ENCODE measurements at places on chromosomes 7 and 10.

- DNase-seq: no peak
Measured at GRCh38 chr10:88819290-88819689, 16.8 kb downstream of the LIPM start.

DNA sequence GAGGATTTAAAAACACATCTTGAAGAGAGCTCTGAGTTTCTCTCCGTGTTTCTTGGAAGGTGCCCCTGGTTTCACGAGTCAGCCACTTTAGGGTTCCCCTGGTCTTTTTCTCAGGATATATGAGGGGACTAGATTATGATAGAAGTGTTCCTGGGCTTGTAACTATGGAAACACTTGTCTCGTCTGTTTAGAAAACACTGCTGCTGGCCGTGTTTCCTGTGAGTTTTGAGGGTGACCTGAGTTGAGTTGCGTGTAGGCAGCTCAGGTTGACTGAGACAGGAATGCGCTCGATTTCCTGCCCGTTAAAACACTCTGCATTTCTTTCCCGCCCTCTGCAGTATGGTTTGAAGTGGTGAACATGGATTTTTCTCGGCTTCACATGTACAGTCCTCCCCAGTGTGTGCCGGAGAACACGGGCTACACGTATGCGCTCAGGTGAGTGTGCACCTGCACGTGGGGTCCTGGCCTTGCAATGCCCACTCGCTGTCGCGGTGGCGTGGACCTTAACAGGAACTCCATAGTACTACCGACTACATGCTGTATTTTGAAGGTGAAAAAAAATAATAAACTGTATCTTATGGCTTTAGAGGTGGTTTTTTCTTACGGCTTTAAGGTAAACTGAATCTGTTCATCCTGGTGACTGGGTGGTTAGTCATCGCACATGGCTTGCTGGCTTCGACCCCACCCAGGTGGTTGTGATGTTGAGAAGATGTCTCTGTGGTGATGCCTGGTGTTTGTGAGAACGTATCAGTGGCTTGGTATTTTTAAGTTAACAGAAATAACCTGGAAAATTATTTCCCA lies at the start of gene SUN1:
Gene SUN1 (plus strand): TSS at position 310 of the 801 bp plus-strand sequence. CDS start 49 bp downstream, at position 359.
- peak; percentile 53 for DNase-seq

DNA sequence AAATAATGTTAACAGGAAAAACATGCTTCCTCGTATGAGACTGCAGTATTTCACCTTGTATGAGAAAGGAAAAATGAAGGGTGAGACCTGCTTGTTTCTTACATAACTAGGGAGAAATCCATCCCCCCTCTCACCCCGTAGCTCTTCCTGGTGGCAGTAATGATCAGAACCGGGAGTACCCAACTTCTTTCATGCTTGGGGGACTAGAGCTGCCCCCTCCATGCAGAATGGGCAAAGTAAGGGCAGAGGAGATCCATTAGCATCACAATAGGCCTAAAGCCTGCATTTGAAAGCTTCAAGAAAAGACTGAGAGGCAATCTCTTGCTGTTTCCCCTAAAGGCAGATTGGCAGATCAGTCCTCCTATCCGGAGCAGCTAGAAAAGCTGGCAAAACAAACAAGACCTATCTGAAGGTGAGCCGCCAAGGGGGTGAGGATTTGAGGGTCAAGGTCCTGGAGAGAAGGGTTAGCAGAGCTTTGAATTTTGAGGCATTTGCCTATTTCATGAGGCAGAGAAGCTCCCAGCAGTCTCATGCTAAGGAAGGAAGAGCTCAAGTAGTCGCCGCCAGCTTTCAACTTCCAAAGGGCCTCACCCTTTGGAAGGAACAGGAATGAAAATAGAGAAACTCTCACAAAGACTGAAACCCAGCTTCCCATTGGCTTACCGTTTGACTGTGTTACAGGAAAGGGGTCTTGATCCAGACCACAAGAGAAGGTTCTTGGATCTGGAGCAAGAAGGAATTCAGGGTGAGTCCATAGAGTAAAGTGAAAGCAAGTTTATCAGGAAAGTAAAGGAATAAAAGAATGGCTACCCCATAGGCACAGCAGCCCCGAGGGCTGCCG lies 36.2 kb downstream of the BAG3 start:
- no peak for DNase-seq

GRCh38 chr7:123327661-123328060 lies 127.9 kb upstream of the SLC13A1 start:
- no peak for DNase-seq

DNA sequence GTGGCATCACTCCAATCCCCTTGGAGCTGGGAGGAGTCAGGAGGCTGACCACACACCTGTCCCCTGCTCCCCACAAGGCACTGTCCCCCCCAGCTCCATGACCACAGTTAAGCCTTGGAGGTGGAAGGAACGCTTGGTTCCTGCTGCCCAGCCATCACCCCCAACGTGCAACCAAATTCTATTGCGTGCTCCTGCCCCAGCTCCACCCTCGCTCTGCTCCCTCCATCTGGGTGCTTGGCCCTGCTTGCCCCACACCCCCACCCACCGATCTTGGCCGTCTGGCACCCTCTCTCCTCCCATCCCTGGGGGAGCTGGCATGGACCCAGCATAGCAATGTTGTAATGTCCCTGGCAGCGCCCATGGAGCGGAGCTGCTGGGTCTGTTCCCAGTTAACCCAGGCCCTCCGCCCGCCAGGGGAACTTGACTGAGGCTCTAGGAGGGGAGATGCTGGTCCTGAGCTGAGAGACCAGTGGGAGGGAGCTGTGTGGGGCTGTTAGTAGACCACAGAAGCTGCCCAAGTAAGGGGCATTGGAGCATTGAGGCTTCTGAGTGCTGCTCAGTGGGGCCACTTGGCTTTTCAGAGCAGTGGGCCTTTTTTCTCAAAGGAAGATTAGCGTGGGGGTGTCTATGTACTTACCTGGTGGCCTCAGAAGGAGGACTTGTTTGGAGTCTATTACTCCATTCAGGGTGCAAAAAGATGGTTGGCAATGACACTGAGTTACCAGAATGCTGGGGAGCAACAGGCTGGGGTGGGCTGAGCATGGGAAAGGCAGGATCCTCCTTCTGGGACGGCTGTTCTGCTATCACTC lies 1.1 kb downstream of the EPHB6 start:
- no peak for DNase-seq

DNA sequence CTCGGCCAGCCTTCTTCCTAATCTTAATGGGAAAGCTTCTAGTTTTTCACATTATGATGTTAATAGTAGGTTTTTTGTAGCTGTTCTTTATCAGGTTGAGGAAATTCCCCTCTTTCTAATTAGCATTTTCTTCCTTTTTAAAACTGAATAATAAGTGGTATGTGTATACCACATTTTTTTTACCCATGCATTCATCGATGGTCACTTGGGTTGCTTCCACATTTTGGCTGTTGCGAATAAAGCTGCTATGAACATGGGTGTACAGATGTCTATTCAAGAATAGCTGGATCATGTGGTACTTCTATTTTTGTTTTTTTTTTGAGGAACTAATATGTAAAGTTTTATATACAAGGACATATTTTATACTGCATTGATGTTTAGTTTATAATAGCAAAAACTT lies 44.3 kb downstream of the NRF1 start:
- DNase-seq: no peak

DNA sequence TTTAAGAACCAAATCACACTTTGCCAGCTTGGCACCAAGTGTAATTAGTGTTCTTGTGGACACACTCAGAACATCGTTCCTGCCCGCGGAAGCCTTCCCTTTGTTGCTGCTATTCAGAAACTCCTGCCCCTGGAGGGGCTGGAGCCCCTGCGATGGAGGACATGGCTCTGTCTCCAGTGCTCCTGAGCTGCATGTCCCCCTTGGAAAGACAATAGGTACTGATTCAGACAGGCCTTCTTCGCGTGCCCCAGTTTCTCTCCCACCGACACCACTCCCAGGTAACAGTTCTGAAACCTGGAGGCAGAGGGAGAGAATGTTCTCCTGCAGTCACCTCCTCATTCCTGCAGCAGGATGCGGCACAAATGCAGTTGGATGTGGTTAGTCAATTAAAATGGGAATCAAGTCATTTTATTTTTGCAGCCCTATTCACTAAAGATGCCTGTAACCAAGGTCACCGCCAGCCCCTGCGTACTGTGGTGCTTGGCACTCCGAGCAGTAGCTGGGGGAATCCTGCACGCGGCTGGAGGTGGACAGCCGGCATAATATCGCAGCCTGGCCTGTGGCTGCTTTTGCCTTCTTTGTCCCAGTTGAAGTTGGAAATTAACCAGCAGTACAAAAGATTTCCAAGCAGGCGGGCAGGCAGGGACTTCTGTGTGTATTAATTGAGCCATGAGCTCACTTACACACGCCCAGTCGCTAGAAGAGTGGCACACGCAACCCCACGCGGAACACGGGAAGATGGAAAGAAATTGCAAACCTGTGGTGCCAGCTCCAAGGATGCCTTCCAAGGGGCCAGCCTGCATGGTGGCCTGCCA lies 205.7 kb downstream of the EBF3 start:
- DNase-seq: no peak

GRCh38 chr7:136523571-136523970 lies 344.9 kb upstream of the CHRM2 start:
- DNase-seq: peak; percentile 17

- no peak for DNase-seq
Measured at GRCh38 chr7:127586346-127586745, 950 bp upstream of the GCC1 start.

DNA sequence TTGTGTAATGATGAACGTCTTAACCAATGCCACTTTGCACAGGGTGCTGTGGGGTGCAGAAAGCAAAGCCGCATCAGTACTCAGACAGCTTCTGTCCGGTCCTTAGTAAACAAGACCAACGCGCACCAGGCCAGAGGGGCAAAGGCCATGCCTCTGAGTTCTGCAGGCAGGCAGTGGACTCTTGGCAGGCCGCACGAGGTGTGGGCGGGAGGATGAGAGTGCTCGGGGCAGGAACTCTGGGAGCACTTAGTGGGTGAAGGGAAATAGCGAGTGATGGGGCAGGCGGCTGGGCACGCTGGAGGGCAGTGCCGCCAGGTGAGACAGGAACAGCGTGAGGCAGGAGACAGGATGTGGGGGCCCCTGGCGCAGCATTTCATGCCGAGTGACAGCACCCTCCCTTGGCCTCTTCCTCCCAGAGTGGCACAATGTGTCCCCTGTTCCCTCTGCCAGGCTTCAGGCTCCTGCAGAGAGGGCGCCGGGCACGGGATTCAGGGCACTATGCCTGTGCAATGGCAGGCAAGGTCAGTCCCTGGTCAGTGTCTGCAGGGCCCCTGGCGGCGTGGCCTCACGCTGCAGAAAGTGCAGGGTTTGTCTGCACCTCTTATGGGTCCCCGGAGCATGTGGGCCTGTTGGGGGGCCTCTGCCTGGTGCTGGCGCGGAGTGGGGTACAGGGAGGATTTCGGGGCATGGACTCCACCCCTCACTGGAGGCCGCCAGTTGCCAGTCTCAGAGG lies 60.4 kb downstream of the VIPR2 start:
- DNase-seq: no peak

DNA sequence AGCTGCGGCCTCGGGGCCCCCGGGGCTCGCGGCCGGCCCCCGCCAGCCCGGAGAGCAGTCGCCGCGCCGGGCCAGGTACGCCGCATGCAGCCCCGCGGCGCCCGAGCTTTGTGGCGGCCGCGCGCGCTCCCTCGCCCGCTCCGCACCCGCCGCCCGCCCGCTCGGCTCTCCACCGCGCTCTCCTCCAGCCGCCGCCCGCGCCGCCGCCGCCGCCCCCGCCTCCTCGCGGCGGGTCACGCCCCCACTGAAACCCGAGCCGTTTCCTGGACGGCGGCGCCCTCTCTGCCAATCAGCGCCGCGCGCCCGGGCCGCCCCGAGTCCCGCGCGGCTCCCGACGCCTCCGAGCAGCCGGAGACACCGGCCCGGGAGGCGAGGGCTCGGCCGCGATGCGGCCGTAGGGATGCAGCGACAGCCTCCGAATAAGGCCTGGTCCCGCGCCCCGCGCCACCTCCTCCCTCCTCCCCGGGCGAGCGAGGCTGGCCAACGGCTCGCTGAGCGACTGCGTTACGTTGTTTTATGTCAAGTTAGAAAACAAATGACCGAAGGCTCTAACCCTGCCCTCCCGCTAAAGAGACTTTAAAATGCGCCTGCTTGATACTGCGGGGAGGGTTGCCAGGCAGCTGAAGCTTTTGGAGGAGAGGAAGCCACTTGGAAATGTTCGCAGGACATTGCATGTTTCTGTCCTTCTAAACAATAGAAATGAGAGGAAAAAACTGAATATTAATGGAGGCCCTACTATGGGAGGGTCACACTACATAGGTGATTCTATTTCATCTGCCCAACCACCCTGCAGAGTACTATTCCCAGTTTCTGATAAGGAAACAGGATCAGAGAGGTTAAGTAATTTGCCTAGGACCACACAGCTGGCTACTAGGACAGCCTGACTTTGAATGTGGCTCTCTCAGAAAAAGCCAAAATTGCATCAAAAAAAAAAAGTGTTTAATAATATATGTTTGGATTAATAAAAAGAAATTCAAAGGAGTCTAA lies at the start of gene FGFR2:
Gene FGFR2 (minus strand): TSS at position 182 of the 987 bp plus-strand sequence. CDS start 4,627 bp downstream, outside the sequence.
- DNase-seq: peak; percentile 12

DNA sequence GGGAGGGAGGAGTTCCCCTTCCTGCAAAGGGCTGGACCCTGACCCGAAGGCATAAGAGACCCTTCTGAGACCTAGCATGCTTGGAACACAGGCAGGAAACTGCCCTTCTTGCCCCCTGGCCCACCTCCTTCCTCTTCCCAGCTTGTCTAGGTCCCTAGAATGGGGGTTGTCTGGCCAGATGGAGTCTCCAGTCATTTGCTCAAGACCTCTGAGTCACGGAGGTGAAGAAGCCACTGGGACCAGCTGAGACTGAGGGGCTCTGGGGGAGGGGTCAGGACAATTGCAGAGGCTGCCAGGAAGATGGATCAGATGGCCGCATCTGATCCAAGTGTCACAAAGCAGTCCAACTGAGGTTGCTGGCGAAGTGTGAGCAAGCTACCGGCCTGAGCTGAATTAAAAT lies 46.2 kb downstream of the COL13A1 start:
- DNase-seq: no peak

GRCh38 chr10:126391192-126391885 lies 3.1 kb upstream of the ADAM12 start:
- no peak for DNase-seq
